ENCODE measurements at places on chromosomes 7 and 10.

DNA sequence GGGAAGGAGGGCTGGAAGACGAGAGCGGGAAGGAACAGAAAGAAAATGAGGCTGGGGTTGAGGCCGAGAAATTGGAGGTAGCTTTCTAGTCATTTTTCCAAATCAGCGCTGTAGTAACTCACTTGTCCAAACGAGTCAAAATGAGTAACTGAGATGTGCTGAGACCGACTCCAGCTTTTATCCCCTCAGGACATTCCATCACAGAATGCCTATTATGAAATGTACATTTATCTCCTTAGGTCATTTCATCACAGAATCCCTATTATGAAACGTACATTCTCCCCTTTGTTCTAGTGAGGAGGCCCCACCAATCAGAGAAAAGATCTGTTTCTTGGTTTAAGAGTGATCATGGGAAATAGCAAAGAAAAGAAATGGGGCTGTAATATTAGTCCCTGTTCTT, 55.7 kb upstream of the AMPH start:
- no peak for DNase-seq

DNA sequence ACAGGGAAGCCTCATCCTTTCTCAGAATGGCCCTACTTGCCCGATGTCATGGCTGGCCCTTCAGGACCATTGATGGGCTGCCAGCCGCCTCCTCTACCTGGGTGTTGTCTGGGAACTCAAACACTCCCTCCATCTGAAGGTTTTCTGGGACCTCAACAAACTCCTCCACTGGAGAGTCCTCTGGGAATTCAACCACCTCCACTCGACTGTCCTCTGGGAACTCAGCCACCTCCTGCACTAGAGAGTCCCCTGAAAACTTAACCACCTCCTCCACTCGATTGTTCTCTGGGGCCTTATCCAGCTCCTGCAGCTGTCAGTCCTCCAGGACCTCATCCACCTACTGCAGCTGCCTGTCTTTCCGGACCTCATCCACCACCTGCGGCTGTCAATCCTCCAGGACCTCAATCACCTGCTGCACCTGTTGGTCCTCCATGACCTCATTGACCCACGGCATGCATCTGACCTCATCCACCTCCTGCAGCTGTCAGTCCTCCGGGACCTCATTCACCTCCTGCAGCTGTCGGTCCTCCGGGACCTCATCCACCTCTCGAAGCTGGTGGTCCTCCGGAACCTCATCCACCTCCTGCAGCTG, 37.1 kb downstream of the MAT1A start:
- no peak for DNase-seq

- no peak for DNase-seq
Measured at GRCh38 chr7:128928882-128929788, 8.6 kb upstream of the IRF5 start.

GRCh38 chr10:104416-104815, 30.8 kb upstream of the ZMYND11 start:
- DNase-seq = no peak

GRCh38 chr7:46835556-46835955, 746.4 kb downstream of the TNS3 start:
- DNase-seq = no peak

DNA sequence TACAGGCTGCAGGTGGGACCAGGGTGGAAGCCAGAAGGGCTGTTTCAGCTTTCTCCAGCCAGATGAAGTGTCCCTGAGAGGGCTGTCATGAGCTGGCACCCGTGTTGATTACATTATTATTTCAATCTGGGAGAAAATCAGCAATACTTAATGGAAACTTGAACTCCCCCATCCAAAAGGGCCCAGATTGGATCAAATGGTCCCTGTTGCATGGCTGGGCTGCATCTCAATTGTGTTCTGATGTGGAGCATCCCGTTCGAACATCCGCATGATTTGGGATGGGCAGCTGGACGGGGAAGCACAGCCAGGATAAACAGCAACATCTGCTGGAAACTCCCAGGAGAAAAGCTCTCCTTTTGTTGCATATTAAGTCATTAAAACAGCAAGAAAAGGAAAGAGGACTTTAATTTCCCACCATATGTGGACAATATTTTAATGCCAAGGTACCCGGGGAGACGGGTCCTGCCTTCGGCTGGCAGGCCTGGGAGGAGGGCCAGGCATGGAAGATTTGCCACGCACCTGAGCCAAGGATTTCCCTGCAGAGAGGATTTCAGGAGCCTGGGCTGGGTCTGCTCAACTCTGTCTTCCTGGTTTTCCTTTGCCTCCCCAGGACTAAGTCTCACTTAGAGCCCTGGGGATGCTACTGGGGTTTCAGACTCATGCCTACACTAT, 52.4 kb downstream of the NPTX2 start:
- DNase-seq = no peak

DNA sequence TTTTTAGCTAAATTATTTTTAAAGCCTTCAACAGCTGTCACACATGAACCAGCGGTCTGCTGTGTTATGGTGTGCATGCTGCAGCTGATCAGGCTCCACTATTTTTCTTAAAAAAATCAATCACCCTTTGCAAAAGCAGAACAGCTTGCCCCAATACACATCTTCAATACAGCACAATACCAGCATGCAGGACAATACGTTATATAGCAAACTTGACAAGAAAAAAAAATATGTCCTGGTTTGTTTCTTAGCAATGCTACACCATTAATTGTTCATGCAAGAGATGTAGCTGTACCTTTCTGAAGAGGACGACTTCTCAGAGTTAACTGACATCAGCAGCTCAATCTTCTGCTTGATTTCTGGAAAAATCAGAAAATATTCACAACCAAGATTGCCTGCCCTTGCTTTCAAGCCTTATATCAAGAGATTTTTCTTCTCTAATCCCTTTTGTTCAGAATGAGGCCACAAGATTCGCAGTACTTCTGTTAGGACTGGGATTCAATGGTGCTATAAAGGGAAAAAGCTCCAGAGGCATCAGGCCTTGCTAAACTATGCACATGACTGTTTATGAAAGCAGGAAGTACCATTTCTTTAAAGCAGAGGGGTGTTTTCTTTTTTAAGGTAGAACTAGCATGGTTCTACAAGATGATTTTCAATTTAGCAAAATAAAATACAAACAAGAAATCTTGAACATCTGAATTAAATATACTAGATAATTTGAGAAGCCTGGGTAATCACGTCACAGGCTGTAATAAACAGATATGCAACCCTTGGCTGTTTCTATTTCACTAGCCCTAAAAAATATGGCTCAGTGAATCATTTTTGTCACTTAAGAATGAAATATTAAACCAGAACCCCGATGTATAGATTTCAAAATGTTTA, 120.0 kb downstream of the SRPK2 start:
- no peak for DNase-seq

DNA sequence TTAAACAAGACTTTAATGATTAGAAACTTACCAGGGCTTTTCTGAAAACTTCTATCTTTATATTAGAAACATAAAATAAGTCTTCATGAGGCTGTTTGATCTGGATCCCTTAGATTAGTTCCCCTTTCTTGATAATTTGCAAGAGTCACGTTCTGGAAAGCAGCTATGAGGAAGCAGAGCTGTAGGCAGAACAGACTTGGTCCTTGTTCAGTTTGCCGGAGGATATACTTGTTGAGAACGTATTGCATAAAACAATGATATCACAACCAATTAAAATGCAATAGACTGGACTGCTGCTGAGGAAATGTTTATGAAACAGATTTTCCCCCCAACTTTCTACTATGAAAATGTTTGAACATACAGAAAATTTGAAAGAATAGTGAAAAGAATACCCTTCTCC, 2.8 kb downstream of the SAMD9L start:
- no peak for DNase-seq

GRCh38 chr10:93403152-93404047, 78.7 kb downstream of the MYOF start:
- DNase-seq = no peak
